ENCODE measurements at places on chromosomes 12 and 14. TPM values are rescaled to one million over a fixed set of nuclear protein-coding genes. Genes with fewer than 3 reads are reported as not detected.

Gene SMIM41
- 0.37 TPM for total RNA-seq

Gene TROAP
- total RNA-seq: 19.1 TPM

Gene VWF
- total RNA-seq: 1.3 TPM

Gene OLR1
- not detected for total RNA-seq

Gene PUS1
- total RNA-seq: 15.2 TPM

Gene NYNRIN
- 13.2 TPM for total RNA-seq

Gene NUAK1
- 9.8 TPM for total RNA-seq
